SHP77 treated with DMSO at 0.1 percent for 48 hours (cell line): ENCODE measurements at places on chromosomes 3 and 15.

DNA sequence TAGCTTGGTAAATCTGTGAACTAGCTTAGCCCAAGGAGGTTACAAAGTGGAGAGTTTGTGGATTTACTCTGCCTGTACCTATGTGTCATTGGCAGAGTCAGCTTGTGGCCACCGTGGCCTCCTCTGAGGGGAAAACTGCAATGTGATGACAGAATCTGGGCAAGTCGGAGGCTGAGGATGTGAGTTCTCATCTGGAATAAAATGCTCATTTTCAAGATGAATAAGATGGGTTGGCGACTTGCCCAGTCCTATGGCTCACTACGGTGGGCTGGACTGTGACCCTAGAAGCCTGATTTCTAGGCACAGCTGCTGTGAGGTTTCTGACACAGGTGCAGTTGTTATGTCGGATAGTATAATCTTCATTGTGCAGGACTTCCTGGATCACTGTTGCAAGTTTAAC is 83.7 kb downstream of the ETV5 start:
- no peak for DNase-seq

DNA sequence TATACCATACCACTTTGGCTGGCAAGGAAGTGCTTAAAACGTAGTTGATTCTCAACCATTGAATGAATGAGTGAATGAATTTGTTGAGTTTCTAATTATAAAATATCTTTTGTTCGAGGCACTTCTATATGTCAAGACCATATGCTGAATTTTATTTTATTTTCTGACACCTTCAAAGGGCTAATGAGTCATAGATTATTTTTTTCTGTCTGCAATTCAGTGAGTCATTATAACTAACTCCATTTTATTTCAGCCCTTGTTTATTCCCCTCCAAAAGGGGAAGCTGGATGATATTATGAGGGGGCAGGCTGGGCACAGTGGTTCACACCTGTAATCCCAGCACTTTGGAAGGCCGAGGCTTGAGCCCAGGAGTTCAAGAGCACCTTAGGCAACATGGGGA is 142.4 kb downstream of the P2RY1 start:
- no peak for DNase-seq

DNA sequence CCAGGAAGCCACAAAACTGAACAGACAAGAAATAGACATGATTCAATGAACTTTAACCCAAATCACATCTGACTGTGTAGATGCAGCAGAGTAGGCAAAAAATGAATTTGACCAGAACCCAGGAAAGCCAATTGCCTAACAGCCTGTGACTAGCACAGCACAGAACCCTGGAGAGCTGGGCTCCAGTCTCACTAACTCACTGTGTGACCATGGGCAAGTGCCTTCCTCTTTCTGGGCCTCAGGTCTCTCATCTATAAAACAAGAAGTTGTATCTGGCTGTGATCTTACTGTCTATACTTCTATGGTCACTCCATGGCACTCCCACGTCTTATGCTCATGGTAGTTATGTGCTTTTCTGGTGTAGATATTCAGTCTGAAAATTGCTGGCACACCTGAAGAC is 48.1 kb upstream of the USP3 start:
- DNase-seq, result no peak

DNA sequence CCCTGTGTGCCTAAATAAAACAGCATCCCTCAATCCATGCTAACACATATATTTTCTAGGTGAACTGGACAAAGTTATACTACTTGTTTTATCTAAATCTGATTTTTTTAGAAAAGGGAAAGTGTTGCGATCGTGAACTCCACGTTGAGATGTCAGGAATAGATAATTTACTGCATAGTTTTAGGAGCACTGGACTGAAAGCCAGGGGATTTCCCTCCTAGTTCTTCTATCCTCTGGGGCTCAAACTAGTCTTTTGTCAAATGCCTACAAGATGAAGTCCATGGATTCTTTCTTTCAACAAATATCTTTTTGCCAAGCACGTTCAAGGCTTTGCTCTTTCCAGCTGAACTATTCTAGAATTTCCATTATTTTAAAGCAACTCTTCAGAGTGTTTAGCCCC is 617 bp upstream of the HPS3 start:
- DNase-seq, result no peak

- no peak for DNase-seq
These were observed 313.9 kb downstream of the PTPRG start for GRCh38 chr3:61875046-61875844.

GRCh38 chr3:155076888-155077287 is 3.2 kb upstream of the MME start:
- no peak for DNase-seq

DNA sequence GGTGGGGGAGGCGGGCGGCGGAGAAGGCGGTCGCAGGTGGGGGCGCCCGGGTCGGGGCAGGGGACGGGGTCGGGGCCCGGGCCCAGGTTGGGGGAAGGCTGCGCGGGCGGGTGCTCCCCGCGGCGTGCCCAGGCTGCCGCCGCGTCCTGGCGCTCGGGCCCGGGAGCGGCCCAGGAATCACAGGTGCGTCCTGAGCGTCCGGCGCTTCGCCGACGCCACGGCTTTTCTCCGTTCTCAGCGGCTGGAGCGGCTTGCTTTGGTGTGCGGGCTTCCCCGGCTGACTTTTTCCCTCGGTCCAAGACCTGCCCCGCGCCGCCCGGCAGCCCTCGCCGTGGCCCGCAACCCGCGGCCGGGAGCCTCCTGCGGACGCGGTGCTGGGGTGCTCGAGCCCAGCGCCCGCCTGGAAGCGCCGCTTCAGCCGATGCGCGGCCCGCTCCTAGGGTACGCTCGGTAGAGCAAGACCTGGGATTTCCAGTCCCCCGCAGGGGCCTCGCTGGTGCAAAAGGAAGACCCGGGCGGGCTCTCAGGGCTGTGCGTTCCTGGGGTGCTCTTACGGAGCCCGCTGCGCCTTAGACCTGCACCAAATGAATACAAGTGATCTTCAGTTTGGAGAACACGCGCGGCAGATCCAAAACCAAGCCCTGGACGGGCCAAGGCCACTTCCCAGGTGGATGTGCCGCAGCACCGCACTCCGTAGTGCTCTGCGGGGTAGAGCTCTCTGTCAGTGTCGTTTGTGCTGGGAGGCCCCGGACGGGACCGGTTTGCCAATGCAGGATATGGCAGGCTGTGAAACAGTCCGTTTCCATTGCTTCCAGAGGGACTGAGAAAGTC is 639 bp downstream of the NIPA1 start:
- DNase-seq, result peak; percentile 13

GRCh38 chr15:72147418-72147817 is 29.2 kb downstream of the SENP8 start:
- DNase-seq, result no peak

GRCh38 chr3:138781012-138781470 is 53.7 kb downstream of the PIK3CB start:
- DNase-seq, result no peak

GRCh38 chr3:45795509-45795881 is 841 bp downstream of the SLC6A20 start:
- DNase-seq, result no peak

- no peak for DNase-seq
These were observed 30.9 kb downstream of the PIAS1 start for GRCh38 chr15:68085052-68085451.

- no peak for DNase-seq
These were observed 31.5 kb upstream of the VEPH1 start for GRCh38 chr3:157534725-157535161.

DNA sequence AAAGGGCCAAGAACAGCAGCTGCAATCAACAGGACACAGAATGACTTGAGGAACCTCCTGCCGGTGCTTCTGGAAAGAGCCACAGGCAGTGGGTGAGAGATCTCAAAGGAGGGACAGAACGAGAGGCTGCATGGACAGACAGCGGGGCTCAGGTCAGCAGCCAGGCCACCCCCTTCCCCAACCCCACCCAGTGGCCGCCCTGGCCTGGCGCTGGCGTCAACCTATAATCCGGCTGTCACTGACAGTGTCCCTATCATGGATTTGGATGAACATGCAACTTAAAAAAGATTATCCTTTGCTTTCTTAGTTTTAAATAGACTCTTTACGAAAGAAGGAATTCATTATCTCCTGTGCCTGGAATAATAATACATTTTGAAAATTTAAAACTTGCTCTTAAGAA is 54.1 kb downstream of the TRPM1 start:
- DNase-seq, result no peak

DNA sequence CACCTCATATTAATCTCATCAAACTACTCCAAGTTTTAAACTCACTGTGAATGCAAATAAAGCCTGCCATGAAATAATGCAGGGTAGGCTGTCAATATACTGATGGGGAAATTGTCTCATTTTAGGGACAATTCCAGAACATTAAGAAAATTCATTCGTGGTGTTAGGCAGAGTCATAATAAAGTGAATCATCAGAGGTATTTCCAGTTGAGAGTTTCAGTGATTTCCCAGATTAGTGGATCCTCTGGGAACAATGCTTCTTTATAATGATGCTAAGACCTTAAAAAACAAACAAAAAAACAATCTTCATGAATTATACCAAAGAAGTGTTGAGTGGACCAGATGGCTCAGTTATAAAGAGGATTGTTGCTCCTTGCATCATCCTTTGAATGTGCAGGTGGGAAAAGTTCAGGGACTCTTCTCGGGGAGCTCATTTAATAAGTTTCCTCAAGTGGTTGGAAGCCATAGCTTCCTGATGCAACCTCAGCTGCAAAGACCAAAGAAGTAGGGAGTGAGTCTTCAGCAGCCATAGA is 360.9 kb upstream of the TRIM42 start:
- DNase-seq, result no peak

DNA sequence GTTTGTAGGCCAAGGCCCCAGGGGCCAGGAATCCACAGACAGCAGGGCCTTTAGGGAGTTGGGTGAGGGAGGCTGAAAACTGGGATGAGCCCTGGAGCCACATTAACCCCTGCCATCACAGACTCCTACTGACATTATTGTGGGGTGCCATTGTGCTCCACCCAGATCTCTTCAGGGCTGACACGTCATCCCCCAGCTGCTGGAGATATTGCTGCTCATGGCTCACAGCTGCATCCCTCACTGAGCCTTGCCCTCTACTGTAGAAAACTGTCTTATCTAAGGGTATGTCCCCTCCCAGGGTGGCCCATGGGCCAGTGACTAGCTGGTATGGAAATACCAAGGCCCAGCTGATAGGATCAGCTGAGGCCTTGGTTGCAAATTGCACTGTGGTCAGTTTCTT is 87.3 kb upstream of the PRR23C start:
- DNase-seq, result no peak

GRCh38 chr15:42332331-42332730 is 27.0 kb upstream of the CAPN3 start:
- DNase-seq, result no peak

GRCh38 chr15:99432271-99433025 is 133.3 kb upstream of the MEF2A start:
- DNase-seq, result no peak

DNA sequence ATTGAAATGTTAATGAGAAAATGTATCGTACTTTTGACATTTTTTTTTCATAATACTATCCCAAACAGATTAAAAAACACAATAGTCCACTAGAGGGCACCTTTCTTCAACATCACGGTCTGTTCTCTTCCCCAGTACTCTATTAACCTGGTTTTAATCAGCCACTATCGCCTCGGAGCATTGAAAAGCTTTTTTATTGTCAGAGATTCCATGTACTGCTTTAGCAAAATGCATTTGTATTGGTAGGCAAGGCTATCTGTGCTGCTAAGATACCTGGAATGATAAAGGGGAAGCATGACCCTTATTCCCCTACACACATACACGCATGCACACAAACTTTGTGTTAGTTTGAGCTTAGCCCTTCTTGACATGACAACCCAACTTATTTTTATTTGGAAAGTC is 160.1 kb upstream of the IL12A start:
- peak; percentile 70 for DNase-seq

- DNase-seq, result no peak
These were observed 12.3 kb upstream of the DGKG start for GRCh38 chr3:186374376-186374775.

GRCh38 chr3:184305577-184305976 is 6.5 kb downstream of the PSMD2 start:
- DNase-seq, result no peak

GRCh38 chr3:193793123-193793522 is 200.1 kb downstream of the OPA1 start:
- no peak for DNase-seq

- DNase-seq, result no peak
These were observed 3.1 kb downstream of the FEZF2 start for GRCh38 chr3:62370112-62370857.

DNA sequence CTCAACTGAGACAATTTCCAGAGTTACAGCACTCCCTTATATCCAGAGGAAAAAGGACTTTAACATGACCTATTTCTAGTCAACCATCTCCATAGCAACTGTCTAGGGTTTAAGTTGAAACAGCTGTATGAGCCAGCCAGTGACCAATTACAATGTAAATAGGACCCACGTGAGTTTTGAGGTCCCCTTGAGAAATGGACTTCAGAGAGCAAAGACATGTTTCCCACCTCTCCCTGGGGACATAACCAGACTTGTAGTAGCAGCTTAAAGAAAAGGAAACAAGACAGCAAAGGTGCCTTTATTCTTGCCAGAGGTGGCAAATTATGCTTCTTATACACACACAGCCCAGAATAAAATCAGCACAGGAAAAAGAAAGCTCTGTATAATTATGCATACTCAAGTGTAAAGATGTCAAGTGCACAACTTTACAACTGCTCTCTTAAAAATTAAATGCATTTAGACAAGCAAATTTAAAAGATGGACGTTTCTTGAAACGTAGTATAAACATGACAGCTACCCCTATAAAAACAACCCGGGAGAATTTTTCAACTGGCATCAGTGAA is 40.2 kb downstream of the SUMF1 start:
- DNase-seq, result no peak

DNA sequence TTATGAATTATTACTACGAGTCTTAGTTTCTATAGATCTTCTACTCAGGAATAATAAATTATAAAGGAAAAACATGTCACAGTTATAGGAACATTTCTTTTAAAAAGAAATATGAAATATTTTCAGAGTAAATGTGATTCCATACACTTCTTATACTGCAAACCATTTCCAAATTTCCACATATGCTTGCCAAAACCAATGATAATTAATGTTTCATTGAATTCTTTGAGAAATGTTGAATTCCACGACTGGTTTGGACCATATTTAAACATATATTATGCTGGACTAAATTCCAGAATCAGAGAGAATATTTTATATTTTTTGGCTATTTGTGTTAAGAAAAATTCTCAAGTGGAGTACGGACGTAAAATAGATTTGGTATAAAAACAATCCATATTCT is 144.6 kb downstream of the EPHA3 start:
- no peak for DNase-seq
